ENCODE measurements at places on chromosomes 1 and 21.

GRCh38 chr1:31042656-31043055 is 22.9 kb downstream of the PUM1 start:
- no peak overlapping the region for H3K4me3 ChIP-seq
- peaks cover 55% of the 10 kb centered on the region for H3K36me3 ChIP-seq
- no peak for DNase-seq

- H3K36me3 ChIP-seq: peaks cover 84% of the 10 kb centered on the region
- H3K27ac ChIP-seq: no peak overlapping the region
- no peak overlapping the region for H3K4me3 ChIP-seq
These were observed 9.7 kb upstream of the PRDX6 start for GRCh38 chr1:173467426-173467825.

DNA sequence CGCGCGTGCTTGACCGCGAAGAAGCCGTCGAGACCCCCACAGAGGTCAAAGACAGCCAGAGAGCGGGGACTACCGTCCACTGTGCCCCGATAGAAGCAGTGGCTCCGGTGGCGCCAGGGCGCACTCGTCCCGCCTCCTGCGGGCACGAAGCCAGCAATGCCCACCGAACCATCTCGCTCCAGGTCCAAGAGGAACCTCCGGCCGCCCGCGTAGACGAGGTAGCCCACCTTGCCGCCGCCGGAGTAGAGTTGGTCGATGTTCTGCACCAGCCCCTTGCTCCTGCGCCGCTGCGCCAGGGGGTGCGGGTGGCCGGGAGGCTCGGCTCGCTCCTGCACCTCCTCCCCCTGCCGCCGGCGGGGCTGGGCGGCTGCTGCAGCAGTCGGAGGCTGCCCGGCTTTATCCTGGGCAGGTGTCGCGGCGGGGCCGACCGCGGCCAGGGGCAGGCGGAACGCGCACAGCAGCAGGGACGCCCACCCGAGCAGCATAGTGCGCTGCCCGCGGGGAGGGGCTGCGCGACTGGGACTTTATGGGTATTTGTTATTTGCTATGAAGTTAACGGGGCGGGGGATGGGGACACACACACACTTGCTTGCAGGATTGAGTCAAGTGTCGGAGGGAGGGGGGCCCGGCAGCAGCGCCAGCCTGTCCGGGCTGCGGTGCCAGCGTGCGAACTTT is 844 bp downstream of the ADAMTS5 start:
- DNase-seq: peak; percentile 1
- no peaks in the 10 kb centered on the region for H3K4me1 ChIP-seq
- H3K27me3 ChIP-seq: peaks cover 40% of the 10 kb centered on the region
- no peak overlapping the region for H3K4me3 ChIP-seq
- H3K36me3 ChIP-seq: no peaks in the 10 kb centered on the region

- H3K4me1 ChIP-seq: no peaks in the 10 kb centered on the region
- no peak overlapping the region for H3K27ac ChIP-seq
- H3K27me3 ChIP-seq: peaks cover 2% of the 10 kb centered on the region
- DNase-seq: no peak
- no peaks in the 10 kb centered on the region for H3K36me3 ChIP-seq
These were observed 28.3 kb upstream of the ARHGEF10L start for GRCh38 chr1:17511188-17511587.

- DNase-seq: no peak
- peaks cover 2% of the 10 kb centered on the region for H3K27me3 ChIP-seq
- H3K4me3 ChIP-seq: peak overlapping the region; percentile 94
- H3K27ac ChIP-seq: peak overlapping the region; percentile 99
These were observed 31.2 kb upstream of the CFAP126 start for GRCh38 chr1:161398900-161399256.

DNA sequence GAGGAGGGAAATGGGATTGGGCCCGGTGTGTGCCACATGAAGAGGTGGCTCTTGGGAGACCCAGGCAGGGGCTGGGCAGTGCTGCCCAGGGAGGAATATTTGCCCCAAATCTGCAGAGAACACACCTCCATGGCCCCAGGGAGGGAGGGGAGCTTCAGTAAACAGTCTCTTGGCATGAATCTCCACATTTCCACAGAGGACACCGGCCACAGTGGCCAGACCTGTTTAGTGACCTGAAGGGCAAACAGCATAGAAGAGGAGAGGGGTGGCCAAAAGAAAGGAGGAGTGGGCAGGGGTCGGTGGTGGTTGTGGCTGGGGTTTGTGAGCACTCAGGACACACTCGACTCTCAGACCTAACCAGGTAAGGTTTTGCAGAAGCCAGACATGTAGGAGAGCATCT is 54.0 kb upstream of the IFFO2 start:
- no peaks in the 10 kb centered on the region for H3K36me3 ChIP-seq
- peak overlapping the region; percentile 81 for H3K27ac ChIP-seq
- peaks cover 3% of the 10 kb centered on the region for H3K27me3 ChIP-seq
- peaks cover 34% of the 10 kb centered on the region for H3K4me1 ChIP-seq

- H3K4me3 ChIP-seq: no peak overlapping the region
- no peaks in the 10 kb centered on the region for H3K36me3 ChIP-seq
- no peaks in the 10 kb centered on the region for H3K27me3 ChIP-seq
- no peak overlapping the region for H3K27ac ChIP-seq
These were observed 39.1 kb upstream of the TRAPPC10 start for GRCh38 chr21:43972850-43973633.

DNA sequence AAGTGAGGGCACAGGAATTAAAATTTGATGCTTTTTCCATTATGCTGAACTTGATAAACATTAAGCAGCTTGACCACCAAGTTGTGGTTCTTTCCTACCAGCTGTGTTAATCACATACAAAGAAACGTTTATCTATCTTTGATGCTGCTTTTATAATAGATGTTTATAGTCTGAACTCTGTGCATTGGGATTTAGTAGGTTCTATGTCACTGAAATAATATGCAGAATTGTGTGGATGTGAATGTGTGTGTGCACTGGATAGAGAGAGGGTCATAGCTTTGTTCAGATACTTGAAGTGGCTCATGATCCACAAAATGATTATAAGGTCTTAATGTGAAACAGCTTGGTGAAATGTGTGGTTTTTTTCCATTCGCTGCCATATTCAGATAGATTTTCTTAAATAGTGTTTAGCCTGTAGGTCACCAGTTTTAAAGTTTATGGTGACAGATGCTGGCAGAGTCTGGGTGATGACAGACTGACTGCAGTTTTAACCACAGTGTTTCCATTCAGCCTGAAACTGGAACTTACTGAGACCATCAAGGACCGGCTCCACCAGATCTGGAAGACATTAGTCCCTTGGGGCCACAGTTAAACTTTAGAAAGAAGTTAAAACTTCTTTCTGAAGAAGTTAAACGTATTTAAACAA is 10.2 kb downstream of the DDI2 start:
- peak overlapping the region; percentile 89 for H3K27ac ChIP-seq
- no peak overlapping the region for H3K4me3 ChIP-seq
- peaks cover 44% of the 10 kb centered on the region for H3K4me1 ChIP-seq

- no peak for DNase-seq
- no peak overlapping the region for H3K4me3 ChIP-seq
- H3K27me3 ChIP-seq: no peaks in the 10 kb centered on the region
- H3K4me1 ChIP-seq: peaks cover under 1% of the 10 kb centered on the region
- H3K27ac ChIP-seq: no peak overlapping the region
These were observed 35.1 kb upstream of the PRSS38 start for GRCh38 chr1:227780101-227781044.

GRCh38 chr1:83760226-83761021 is 238.5 kb downstream of the TTLL7 start:
- H3K27ac ChIP-seq: no peak overlapping the region
- no peak for DNase-seq
- peaks cover 3% of the 10 kb centered on the region for H3K4me1 ChIP-seq
- H3K27me3 ChIP-seq: peaks cover 2% of the 10 kb centered on the region

DNA sequence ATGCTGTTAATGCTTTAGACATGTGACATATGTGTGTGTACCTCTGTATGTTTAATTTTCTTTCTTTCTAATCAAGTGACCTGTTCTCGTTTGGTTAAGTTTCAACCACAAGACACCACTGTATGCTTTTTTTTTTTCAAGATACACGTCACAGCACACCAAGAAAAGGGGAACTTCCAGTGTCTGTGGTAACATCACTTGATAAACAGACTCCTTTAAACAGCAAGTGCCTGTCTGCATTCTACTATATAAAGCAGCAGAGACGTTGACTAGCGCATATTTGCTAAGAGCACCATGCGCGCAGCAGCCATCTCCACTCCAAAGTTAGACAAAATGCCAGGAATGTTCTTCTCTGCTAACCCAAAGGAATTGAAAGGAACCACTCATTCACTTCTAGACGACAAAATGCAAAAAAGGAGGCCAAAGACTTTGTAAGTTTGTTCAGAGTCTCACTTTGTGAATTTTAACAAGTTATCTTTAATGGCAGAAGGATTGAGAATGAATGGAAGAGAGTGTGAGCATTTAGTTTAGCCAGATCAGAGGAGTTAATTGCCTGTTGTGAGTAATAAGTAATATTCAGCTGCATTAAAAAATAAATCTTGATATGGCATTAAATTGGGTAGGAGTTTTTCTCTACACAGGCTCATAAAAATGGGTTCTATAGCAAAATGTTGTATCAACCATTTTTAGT is at the start of gene RGS1:
Gene RGS1, plus strand, starts transcription at position 275 of the 691 bp plus-strand sequence. Its CDS starts 20 bp downstream, at position 295.
- peaks cover 13% of the 10 kb centered on the region for H3K36me3 ChIP-seq
- peak; percentile 51 for DNase-seq
- H3K4me1 ChIP-seq: peaks cover 67% of the 10 kb centered on the region
- peak within 1 kb of the TSS; percentile 73 for H3K4me3 ChIP-seq
- no peaks in the 10 kb centered on the region for H3K27me3 ChIP-seq

- no peak overlapping the region for H3K4me3 ChIP-seq
- DNase-seq: no peak
- H3K27me3 ChIP-seq: no peaks in the 10 kb centered on the region
- H3K27ac ChIP-seq: no peak overlapping the region
- no peaks in the 10 kb centered on the region for H3K4me1 ChIP-seq
These were observed 1911.8 kb downstream of the MRPL39 start for GRCh38 chr21:23695443-23695842.

- H3K27me3 ChIP-seq: no peaks in the 10 kb centered on the region
- H3K27ac ChIP-seq: peak overlapping the region; percentile 97
- peak; percentile 23 for DNase-seq
- H3K4me3 ChIP-seq: peak overlapping the region; percentile 93
- H3K36me3 ChIP-seq: peaks cover 40% of the 10 kb centered on the region
These were observed 552 bp downstream of the GPATCH4 start for GRCh38 chr1:156600733-156601121.

- H3K4me1 ChIP-seq: no peaks in the 10 kb centered on the region
- no peak for DNase-seq
- H3K4me3 ChIP-seq: no peak overlapping the region
- H3K27me3 ChIP-seq: no peaks in the 10 kb centered on the region
- H3K36me3 ChIP-seq: peaks cover 3% of the 10 kb centered on the region
These were observed 70.7 kb downstream of the DEGS1 start for GRCh38 chr1:224253721-224254120.

DNA sequence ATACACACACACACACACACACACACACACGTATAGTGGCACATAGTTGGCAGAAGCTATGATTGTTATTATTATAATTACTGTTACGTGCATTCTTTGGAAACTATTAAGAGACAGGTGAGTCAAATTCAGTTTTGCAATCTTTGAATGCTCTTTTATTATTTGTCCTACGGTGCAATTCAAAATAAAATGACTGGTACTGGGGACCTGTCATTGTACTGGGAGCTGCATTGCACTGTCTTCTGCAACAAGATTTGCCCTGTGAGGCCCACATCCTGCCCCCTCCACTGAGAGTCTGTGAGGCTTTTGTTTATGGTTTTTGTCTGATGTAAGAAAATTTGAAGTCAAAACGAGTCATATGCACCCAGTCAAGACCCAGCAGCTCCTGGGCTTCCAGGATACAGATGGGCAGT is 1.9 kb downstream of the LY9 start:
- peak; percentile 85 for DNase-seq
- peaks cover 9% of the 10 kb centered on the region for H3K36me3 ChIP-seq
- H3K4me3 ChIP-seq: peak overlapping the region; percentile 87
- peak overlapping the region; percentile 95 for H3K27ac ChIP-seq
- H3K27me3 ChIP-seq: no peaks in the 10 kb centered on the region

GRCh38 chr1:74963120-74963519 is 171.1 kb upstream of the LHX8 start:
- no peaks in the 10 kb centered on the region for H3K27me3 ChIP-seq
- no peak overlapping the region for H3K27ac ChIP-seq
- no peak for DNase-seq
- no peaks in the 10 kb centered on the region for H3K4me1 ChIP-seq

GRCh38 chr1:183569141-183569540 is 21.1 kb downstream of the NCF2 start:
- peaks cover 23% of the 10 kb centered on the region for H3K4me1 ChIP-seq
- DNase-seq: peak; percentile 38
- H3K36me3 ChIP-seq: no peaks in the 10 kb centered on the region

DNA sequence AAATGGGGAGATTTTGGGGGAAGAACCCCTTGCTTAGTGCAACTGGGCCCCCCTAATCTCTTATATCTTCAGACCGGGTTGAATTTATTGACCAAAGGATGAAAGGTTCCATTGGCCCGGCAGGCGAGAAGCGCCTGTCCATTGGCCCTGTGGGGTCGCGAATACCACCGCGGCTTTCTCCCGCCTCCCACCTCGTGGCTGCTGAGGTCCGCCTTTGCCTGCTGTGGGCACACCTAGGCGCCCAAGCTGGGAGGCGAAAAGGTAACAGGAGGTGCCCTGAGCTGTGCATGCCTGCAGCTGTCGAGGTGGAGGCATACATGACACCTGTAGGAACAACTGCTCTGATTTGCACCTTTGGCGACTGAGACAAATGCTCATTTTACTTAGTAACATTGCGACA is 21.1 kb upstream of the FLG2 start:
- H3K36me3 ChIP-seq: no peaks in the 10 kb centered on the region
- no peak overlapping the region for H3K4me3 ChIP-seq
- H3K4me1 ChIP-seq: no peaks in the 10 kb centered on the region
- H3K27ac ChIP-seq: no peak overlapping the region

DNA sequence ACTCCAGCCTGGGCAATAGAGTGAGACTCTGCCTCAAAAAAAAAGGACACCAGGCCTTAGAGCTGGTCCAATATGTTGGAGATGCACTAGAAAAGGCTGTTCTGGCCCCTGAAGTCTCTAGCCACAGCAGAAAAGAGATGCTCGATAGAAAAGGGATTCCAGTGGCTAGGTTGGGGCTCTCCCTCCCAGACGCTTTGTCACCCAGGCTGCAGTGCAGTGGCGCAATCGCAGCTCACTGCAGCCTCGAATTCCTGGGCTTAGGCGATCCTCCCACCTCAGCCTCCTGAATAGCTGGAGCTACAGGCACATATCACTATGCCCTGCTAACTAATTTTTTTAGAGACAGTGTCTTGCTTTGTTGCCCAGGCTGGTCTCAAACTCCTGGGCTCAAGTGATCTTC is 18.2 kb downstream of the PDZK1 start:
- DNase-seq: no peak
- no peak overlapping the region for H3K27ac ChIP-seq
- no peak overlapping the region for H3K4me3 ChIP-seq
- H3K36me3 ChIP-seq: no peaks in the 10 kb centered on the region
- no peaks in the 10 kb centered on the region for H3K27me3 ChIP-seq

DNA sequence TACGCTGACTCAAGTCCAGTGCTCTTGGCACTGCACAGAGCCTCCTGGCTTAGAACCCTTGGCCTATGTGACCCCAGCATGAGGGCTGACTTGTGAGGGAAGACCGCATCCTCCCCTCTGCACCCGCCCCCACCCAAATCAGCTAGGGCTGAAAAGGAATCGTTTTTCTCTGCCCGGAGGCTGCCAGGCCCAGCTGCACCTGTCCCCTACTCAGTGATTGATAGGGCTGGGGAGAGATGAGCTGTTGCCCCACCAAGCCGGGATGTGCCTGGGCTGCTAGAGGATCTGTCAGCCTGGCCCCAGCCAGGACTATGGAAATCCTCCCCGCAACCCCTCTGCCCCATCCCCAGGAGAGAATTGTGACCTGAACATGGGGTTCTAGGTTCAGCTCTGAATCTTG is 20.6 kb downstream of the MYOG start:
- H3K4me3 ChIP-seq: no peak overlapping the region
- H3K36me3 ChIP-seq: peaks cover 9% of the 10 kb centered on the region
- no peaks in the 10 kb centered on the region for H3K27me3 ChIP-seq

- H3K27ac ChIP-seq: no peak overlapping the region
- no peak for DNase-seq
- peaks cover 2% of the 10 kb centered on the region for H3K4me1 ChIP-seq
- H3K4me3 ChIP-seq: no peak overlapping the region
- H3K27me3 ChIP-seq: no peaks in the 10 kb centered on the region
These were observed 21.9 kb downstream of the PIK3R3 start for GRCh38 chr1:46110521-46110920.

Measured in activated CD8-positive, alpha-beta T cell treated with anti-CD3 and anti-CD28 coated beads for 36 hours (primary cell).